ENCODE measurements at places on chromosomes 1 and 21.

- no peak for DNase-seq
These were observed 43.5 kb downstream of the TRIM33 start for GRCh38 chr1:114467491-114467890.

DNA sequence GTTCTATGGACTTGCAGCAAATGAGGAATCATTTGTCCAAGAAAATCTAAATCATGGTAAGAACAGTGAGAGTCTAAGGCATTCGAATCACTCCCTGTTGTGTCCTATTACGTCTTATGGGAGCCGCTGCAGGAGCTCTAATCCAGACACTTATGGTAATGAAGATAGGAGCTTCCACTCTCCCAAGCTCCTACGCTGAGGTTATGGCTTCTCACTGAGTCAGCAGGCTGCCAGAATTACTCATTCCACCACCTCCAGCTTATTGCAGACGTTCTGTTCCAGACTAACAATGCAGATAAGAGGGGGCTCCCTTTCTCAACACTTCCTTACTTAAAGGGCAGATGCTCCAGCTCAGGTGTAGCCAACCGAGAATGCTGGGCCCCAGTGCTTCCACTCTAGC is 212.6 kb downstream of the GREM2 start:
- no peak for DNase-seq

DNA sequence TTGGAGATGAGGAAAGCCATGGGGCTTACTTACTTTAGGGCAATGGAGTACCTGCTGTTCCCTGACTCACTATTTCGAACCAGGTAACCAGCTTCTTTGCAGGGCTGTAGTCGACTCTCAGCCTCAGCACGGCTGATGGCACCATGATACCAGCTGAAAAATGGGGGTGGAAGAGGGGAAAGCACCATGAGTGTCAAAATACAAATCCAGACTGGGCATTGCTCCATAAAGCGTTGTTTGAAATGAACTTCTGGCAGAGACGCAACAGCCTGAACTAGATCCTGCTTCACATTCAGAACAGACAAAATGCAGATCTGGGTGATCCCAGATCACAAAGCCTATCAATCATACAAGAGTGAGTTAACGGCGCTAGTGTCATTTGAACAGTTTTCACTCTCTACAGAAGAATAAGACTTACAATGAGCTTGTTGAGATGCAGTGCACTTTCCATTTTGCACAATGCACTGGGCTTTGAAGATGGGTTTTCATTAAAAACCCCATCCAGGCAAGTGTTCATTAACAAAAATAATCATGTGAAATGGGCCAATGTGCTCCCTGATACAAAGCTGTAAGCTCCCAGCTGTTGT is 16.0 kb upstream of the TDRD10 start:
- no peak for DNase-seq

- no peak for DNase-seq
These were observed 24.6 kb downstream of the AGO4 start for GRCh38 chr1:35832276-35832905.

- no peak for DNase-seq
These were observed 923.4 kb downstream of the NCAM2 start for GRCh38 chr21:21921410-21922232.

- DNase-seq: no peak
These were observed 57.4 kb downstream of the TIAM1 start for GRCh38 chr21:31286621-31287020.

- no peak for DNase-seq
These were observed 5.7 kb downstream of the TMEM50A start for GRCh38 chr1:25343872-25344271.

DNA sequence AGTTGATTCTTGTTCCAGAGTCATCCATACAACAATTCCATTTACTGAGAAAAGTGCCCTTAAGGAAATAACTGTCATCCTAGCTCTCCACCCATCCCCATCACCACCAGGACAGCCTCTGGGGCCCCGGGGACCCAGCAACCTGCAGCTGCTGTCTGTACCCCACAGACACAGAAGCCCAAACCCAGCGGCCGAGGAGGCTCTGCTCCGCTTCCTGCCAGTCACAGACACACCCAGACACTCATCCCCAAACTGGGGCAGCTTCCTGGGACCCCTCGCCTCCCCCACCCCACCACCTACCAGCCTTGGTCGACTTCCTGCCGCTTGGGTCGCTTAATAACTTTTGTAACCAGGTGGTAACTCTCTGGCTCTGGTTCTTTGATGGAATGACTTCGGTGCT is 121.6 kb upstream of the SLC25A33 start:
- DNase-seq: no peak

DNA sequence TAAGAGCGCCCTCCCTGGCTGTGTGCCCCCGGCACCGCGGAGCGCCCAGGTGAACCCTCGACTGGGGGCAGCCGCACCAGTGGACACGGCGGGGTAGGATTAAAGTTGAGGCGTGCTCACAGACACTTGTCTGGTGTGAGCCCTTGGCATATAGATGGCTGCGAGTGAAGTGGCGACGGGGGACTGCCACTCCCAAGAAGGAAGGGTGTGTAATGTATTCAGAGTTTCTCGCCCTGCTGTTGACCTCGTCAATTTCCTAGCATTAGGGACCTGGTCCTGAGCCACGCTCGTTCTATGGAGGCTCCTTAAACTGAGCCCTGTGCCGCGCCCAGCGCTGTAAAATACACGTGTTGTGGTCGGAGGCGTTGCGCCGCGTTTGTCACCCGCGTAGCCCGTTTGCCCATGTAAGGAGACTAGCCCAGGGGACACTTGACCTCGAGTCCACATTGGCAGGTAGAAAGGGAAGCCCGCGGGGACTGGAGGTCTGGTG is 554 bp downstream of the EVA1C start:
- DNase-seq: no peak

GRCh38 chr1:237913345-237913744 is 22.6 kb upstream of the ZP4 start:
- DNase-seq: no peak

DNA sequence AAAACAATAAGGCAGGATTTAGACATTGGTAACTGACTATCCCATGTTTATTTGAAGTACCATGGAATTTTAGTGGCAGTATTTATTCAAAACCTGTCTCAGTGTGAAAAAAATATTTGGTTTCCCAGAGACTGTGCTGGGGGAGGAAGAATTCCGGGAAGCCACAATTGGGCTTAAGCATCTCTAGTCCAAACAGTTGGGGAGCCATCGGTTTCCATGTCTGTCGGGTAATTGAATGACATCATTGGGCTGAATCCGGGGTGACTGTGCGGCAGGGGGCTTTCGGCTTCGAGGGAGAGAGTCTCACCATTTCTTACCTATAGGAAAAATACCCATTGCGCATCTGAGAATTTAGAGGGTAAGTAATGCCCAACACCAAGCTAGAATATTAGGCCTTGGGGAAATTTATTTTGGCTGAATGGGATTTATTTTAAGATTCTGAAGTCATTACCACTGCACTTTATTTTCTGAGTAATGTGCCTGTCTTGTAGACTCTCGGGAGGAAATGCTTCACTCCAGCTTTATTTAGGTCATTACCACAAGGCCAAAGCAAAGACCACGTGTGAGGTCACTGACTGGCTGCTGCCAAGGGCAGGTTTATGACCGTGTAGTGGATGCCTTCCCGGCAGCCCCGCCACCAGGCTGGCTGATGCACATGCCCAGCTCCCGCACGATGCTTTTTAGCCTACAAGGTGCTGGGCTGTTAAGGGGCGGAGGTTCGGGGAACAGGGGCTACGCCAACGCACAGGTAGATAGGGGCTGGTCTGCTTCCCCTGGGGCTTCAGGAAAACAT is 23.1 kb upstream of the UMODL1 start:
- no peak for DNase-seq

- DNase-seq: no peak
These were observed 78.1 kb upstream of the B3GALT2 start for GRCh38 chr1:193264313-193265065.

- no peak for DNase-seq
These were observed 29.8 kb downstream of the MAPKAPK2 start for GRCh38 chr1:206714331-206715058.

DNA sequence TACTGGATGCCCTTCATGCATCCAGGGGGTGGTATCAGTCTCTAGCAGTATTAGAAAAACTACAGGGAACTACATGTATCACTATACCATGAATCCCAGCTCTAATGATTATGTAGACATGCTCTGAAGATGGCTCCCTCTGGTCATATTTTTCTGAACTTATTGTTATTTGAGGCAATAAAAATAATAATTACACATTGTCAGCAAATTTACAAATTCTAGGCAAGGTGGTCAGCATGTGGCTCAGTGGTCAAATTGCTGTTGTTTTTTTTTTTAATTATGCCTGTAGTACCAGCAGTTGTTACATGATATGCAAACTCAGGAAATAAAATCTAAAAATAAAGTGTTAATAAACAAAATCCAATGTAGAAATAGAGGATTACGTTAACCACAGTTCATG is 22.5 kb downstream of the ASTN1 start:
- no peak for DNase-seq

DNA sequence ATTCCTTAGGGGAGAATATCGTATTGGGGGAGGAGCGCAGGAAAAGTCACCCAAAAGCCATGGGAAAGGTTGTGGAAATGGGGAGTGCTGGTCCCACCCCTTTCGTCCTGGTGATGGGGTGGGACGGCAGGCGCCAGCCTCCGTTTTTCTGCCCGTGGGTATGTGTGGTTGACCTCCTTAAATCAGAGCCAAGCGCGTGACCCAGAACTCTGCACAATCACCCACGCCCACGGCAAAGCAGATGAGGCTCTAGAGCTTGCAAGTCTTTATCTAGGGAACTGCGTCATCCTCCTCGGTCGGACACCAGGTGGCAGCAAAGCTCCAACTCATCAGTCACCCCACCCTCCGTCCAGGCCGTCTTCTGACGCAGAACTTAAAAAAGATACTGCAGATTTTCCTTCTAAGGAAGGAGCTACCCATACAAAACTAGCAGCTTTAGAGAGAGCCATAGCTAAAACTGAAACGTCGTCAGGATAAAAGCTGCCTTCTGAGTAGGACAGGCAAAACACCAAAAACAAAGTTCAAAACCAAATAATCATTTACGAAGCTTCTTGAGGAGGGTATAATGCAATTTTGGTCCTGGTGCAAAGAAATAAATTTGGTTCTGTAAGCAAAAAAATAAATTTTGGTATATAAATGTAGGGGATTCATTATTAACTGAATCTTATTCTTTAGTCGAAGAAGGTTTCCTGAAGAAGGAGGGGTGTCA is 62.0 kb downstream of the TBX19 start:
- peak; percentile 79 for DNase-seq

DNA sequence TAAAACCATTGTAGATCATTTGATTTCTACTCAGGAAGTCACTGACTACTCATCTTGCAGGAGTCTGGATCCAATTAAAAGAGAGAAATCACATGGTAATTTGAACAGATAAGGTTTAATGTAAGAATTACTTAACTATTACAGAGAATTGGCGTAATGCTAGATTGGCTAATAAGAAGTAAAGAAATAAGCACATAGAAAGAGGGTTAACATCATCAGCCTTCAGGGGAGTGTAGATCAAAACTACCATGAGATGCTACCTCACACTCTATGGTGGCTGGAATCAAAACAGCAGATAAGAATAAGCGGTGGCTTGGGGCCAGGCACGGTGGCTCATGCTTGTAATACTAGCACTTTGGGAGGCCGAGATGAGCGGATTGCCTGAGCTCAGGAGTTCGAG is 11.7 kb downstream of the ST3GAL3 start:
- DNase-seq: no peak

DNA sequence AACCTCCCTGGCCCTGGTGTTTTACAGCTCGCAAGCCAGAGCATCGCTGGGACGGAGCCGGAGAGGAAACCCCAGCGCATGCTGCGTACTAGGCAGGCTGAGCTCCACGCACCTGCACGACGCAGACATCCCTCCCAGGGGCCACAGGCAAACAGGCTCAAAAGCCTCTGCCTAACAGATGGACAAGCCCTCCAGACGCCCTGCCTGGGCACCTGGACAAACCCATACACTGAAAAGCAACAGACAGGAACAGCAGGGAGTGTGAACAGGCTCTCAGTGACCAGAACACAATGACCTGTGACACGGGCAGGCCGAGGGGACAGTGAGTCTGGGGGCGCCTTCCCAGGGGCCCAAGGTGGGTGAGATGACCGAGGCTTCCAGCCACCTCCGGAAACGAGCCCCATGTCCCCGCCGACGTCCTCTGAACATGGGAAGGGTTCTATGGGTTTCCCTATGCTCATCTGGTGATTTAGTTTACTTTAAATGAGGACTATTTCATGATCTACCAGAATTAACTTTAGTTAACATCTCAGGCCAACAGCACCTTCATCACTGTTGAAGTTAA is 40.3 kb downstream of the NPHP4 start:
- no peak for DNase-seq

GRCh38 chr1:150561254-150561973 is 12.2 kb downstream of the ADAMTSL4 start:
- peak; percentile 51 for DNase-seq

- no peak for DNase-seq
These were observed 525 bp downstream of the C1QTNF12 start for GRCh38 chr1:1245817-1246576.

GRCh38 chr1:108830119-108831008 is 26.5 kb downstream of the AKNAD1 start:
- no peak for DNase-seq

DNA sequence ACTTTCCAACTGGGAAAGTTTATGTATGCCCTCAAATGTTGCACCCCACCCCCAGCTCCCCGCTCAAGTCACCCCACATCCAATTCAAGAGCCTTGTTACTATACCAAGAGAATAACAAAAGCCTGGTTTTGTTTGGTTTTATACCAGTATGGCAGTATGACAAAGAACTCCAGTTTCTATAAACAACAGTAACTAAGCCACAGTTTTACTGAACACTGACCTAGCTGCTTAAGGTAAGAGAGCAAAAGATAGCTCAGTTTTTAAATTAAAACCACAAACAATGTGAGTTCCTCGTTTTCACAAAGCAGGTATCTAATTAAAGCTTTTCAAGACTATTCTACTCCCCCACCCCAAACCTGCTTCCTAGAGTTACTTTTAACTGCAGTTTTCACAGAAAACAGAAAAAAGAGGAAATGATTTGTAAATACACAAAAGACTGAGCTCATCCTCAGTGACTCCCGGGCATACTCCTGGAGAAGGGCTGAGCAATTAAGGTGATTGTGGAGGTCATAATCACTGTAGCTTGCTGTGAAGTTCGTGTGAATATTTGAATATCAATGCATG is 59.3 kb upstream of the LHX8 start:
- DNase-seq: no peak

DNA sequence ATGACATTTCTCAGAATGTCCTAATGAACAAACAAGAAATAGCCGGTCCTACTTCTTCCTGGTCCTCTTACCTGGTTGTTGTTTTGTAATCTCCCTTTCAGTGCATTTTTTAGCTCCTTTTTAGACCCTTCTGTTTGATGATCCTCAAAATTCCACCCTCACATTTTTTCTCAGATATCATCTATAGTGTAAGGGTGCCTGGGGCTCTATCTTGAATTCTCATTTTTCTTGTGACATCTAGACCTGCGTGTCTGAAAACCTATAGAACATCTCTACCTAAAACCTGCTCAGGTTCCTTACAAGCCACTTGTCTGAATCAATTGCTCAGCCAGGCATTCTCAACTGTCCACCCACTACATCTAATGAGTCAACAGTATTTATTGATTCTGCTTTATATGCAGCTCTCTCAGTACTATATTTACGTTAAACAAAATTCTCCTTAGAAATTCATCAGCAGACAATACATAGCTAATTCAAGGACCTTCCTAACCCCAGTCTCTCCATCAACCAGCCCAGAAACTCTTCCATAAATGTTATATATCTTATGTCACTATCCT is 36.5 kb upstream of the USH2A start:
- DNase-seq: no peak

GRCh38 chr1:246447501-246447900 is 59.6 kb downstream of the SMYD3 start:
- DNase-seq: no peak

- no peak for DNase-seq
These were observed 101.2 kb upstream of the SLC2A1 start for GRCh38 chr1:43059640-43060574.

- no peak for DNase-seq
These were observed 35.6 kb upstream of the GRHL3 start for GRCh38 chr1:24283326-24284155.
